Activated T-helper 9 cell treated with anti-CD3 and anti-CD28 coated beads, Interleukin-2, amount 50 U/mL, for 16 hours (primary cell): ENCODE measurements at places on chromosomes 6 and 20.

DNA sequence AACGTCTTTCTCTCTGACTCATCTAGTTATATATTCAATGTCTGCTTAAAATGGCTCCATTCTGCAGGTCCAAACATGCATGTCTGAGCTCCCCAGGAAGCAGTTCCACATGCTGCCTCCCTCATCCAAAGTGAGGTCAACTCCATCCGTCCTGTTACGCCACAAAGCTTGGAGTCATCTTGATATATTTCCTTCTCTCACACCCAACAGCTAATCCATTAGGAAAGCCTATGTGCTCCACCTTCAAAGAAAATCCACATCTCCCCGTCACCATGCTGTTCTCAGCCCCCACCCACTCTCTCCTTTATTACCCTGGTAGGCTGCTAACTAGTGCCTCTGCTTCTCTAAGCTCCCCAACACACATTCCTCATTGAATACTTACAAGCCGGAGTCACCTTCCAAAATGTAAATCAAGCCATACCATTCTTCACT lies 130.2 kb upstream of the SYNDIG1 start:
- DNase-seq: no peak

DNA sequence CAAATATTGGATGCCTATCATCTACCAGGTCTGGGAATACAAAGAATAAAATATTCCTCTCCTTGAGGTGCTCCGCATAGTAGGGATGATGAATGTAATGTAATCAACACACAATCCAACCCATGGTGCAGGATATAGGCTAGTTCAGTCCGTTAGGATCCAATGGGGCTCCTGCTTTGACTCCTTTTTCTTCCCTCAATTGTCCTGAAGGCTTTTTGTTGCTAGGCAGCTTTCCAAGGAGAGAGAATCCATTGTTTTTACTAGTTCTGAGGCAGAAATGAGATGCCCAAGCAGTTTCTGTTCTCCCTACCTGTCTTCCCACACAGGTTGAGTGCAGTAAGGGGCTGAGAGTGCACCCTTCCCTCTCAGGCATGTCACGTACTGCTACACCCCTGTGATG lies 12.1 kb downstream of the WRNIP1 start:
- no peak for DNase-seq

DNA sequence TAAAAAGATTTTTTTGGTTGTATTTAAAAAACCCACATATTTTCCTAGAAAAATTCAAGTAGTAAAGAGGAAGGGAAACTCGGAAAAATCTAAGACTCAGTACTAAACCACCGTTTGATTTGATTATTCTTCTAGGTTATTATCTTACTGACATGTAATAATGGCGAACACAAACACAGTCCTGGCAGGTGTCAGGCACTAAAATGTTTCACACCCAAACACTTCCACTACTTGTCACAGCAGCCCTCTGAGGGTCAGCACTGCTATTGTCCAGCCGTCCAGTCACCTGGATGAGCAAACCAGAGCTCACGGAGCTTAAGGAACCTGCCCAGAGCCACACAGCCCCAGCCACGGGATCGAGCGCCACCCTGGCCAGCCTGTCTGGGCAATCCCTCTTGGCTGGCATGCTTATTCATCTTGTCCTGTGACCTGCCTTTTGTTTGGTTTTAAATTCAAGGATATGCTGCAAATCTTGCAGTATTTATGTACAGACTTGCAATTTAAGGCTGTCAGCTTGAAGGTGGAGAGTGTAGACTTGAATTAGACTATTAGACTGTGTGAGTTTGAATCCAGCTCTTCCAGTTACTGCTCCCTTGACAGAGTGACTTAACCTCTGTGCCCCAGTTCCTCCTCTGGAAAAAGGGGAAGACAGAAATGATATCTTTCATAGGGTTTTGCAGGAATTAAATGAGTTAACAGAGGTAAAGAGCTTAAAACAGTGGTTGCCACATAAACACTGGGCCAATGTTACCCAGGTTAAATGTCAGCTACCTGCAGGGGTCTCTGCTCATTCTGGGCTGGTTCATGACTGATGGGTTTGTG lies 82.2 kb downstream of the CDYL start:
- no peak for DNase-seq

DNA sequence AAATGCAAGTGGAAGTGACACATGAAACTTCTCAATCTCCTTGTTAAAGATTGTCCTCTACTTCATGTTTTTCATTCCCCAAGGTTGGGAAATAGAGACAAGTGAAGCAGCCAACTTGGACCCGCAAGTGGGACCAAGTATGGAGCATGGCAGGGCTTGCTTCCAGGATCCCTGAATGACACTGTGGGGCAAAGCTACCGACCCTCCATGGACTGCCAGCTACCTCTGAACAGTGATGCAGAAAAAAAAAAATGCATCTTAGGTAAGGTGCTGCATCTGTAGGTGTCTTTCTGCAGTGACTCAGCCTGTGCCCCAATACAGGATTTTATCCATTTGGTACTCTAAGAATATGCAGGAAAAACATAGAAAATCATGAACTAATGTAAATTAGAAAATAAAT lies 119.1 kb upstream of the ENPP5 start:
- no peak for DNase-seq

- no peak for DNase-seq
Measured at GRCh38 chr6:44497807-44498206, 110.3 kb downstream of the CDC5L start.

GRCh38 chr20:40838509-40838908 lies 149.5 kb upstream of the MAFB start:
- DNase-seq: no peak

DNA sequence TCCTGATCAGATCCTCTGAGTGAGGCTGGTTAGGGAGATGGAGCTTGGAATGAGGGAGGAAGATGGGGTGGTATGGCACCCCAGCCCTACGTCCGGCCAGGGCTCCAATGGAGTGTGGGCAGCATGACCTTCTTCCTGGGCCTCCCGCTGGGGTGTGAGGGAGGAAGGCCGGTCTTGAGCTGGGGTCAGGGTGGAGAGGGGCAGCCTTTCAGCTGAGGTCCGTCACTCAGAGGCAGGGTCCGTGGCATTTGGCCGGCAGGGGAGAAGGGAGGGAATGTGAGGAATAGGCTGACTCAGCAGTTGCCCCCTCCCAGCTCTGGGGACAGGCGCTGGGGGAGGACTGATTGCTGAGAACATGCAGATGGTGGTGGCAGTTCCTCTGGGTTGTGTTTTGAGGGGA lies 25.5 kb upstream of the VEGFA start:
- DNase-seq: no peak

DNA sequence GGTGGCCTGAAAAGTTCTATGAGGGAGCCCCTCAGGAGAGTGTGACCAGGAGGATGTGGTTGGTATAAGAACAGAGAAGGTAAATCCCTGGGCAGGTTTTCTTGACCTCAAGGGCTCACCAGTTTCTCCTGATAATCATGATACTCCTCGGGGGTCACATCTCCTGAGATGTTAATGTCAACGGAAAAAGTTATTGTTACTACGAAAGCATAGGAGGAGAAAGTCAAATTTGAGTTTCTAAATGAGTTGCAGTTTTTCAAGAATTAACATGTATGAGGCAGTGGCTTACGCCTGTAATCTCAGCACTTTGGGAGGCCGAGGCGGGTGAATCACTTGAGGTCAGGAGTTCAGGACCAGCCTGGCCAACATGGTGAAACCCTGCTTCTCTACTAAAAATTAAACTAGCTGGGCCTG lies 23.4 kb downstream of the MGME1 start:
- DNase-seq: no peak
